ENCODE measurements at places on chromosomes 4 and X. TPM values are rescaled to one million over a fixed set of nuclear protein-coding genes. Genes with fewer than 3 reads are reported as not detected.

- no peak overlapping the region for H3K27ac ChIP-seq
- no peak for DNase-seq
- H3K4me1 ChIP-seq = peaks cover 81% of the 10 kb centered on the region
- no peaks in the 10 kb centered on the region for H3K36me3 ChIP-seq
- no peak overlapping the region for H3K4me3 ChIP-seq
- no peaks in the 10 kb centered on the region for H3K27me3 ChIP-seq
Measured at GRCh38 chr4:2850966-2851798, 7.5 kb downstream of the ADD1 start.

- no peak overlapping the region for H3K27ac ChIP-seq
- H3K4me3 ChIP-seq = no peak overlapping the region
- no peaks in the 10 kb centered on the region for H3K36me3 ChIP-seq
- H3K27me3 ChIP-seq = no peaks in the 10 kb centered on the region
- no peak for DNase-seq
- H3K4me1 ChIP-seq = peaks cover 7% of the 10 kb centered on the region
Measured at GRCh38 chrX:619451-619811, 11.2 kb upstream of the SHOX start.

DNA sequence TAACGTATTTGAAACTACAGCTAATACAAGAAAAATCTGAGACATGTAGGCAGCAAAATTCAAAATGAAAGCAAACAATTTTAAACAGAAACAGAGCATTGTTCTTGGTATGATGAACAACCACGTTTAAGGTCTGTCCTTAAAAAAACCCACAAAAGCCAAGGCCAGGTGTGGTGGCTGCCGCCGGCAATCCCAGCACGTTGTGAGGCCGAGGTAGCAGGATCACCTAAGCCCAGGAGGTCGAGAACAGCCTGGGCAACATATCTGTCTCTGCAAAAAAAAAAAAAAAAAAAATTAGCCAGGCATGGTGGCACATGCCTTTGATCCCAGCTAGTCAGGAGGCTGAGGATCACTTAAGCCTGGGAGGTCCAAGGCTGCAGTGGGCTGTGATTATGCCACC is 13.7 kb downstream of the RWDD4 start:
- H3K36me3 ChIP-seq = no peaks in the 10 kb centered on the region
- no peak for DNase-seq
- H3K27ac ChIP-seq = no peak overlapping the region
- H3K4me3 ChIP-seq = no peak overlapping the region
- H3K27me3 ChIP-seq = no peaks in the 10 kb centered on the region

DNA sequence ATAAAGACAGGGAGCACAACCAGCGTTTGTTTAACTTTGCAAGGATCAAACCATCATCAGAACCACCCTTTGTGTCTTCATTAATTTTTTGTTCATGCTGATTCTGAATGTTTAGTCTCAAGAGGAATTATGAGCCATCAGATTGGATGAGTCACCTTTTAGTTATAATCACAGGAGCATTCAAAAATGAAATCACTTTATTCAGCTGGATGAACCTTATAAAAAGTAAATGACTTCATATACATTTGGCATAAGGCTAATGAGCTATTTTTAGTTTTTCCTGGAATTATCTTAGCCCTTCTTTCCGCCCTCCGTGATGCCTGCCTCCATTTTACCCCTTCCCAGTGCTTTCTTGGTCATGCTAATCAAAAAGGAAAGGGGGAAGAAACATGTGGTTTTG is 103.6 kb downstream of the SORBS2 start:
- no peaks in the 10 kb centered on the region for H3K4me1 ChIP-seq
- DNase-seq = no peak
- no peak overlapping the region for H3K4me3 ChIP-seq
- H3K27me3 ChIP-seq = no peaks in the 10 kb centered on the region

The TKTL2 gene
- not detected for total RNA-seq

DNA sequence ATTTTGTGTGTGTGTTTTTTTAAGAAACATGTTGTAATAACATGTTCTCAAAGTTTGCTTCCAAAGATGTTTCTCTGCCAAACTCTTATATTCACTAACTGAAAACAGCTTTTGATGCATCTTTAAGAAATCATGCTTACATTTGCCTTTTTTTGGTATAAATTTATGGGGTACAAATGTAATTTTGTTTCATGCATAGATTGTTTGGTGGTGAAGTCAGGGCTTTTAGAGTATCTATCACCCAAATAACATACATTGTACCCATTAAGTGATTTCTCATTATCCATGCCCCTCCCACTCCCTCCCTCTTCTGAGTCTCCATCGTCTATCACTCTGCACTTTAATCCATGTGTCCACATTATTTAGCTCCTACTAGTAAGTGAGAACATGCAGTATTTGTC is 30.8 kb downstream of the SPINK2 start:
- no peaks in the 10 kb centered on the region for H3K36me3 ChIP-seq
- peak overlapping the region; percentile 38 for H3K27ac ChIP-seq
- no peak overlapping the region for H3K4me3 ChIP-seq
- DNase-seq = no peak
- H3K4me1 ChIP-seq = peaks cover 27% of the 10 kb centered on the region

The FOXO4 gene
- 22.8 TPM for total RNA-seq

The NLGN4X gene
- total RNA-seq = 2.5 TPM

DNA sequence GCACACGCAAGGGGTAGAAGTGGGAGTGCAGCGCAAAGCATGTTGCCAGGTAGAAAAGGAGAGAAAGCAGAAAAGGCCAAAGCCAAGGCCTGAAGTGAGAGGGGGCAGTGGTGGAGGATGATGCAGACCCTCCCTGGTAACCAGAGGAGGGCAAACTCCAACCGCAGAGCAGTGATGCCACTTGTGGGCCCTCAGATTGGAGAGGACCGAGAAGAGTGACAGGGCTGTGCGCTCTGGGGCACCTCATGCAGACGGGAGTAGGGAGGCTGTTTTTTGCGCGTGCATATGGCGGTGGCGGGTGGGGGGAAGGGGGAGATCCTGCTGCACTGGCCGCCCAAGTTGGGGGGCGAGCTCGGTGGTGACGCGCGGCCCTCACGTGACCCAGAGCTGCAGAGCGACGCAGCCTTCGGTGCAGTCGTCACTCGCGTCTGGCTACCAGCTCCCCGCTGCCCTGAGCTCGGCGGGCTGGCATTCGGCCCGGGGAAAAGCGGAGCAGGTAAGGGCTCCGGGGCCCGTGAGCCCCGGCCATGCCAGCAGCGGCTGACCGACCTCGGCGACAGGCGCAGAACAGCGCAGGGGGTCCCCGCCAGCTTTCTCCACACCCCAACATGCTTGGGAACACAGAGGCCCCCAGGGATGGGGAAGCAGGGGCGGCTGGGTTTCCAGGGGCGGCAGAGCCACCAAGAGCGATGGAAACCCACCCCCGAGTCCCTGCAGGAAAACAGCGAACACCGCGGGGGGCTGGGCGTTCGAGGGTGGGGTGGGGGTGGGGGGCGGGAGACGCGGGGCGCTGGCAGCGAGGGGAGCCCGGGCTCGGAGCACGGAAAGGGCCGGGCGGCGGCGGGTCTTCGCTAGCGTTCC is at the start of gene BEX3:
Gene BEX3, plus strand, starts transcription at position 421 of the 861 bp plus-strand sequence. CDS start 984 bp downstream, outside the sequence.
- H3K27ac ChIP-seq = peak within 1 kb of the TSS; percentile 88
- no peak for DNase-seq
- H3K4me3 ChIP-seq = peak within 1 kb of the TSS; percentile 59
- H3K27me3 ChIP-seq = no peaks in the 10 kb centered on the region

The CEP44 gene
- 17.4 TPM for total RNA-seq

- no peak overlapping the region for H3K27ac ChIP-seq
- no peaks in the 10 kb centered on the region for H3K27me3 ChIP-seq
- H3K4me1 ChIP-seq = peaks cover 15% of the 10 kb centered on the region
- DNase-seq = no peak
Measured at GRCh38 chr4:3652586-3652985, 113.6 kb upstream of the ADRA2C start.

The SSX3 gene
- total RNA-seq = not detected

DNA sequence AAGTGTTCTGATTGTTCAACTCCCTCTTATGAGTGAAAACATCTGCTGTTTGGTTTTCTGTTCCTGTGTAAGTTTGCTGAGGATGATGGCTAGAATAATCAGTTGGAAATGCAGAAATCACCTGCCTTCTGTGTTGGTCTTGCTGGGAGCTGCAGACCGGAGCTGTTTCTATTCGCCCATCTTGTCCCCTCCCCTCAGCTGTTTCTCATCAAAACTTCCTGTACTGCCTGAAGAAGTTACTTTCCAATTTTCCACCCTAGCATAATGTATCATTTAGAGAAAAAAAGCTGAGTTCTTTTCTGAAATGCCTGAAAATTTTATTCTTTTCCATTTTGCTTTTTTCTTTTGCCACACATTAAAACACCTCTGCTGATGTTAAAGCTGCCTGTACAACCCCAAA is 167.6 kb downstream of the TEX13A start:
- no peak overlapping the region for H3K27ac ChIP-seq
- no peaks in the 10 kb centered on the region for H3K4me1 ChIP-seq
- H3K27me3 ChIP-seq = no peaks in the 10 kb centered on the region
- H3K36me3 ChIP-seq = no peaks in the 10 kb centered on the region
- H3K4me3 ChIP-seq = no peak overlapping the region

The TMEM271 gene
- 0.25 TPM for total RNA-seq
